ENCODE measurements at places on chromosomes 13 and 19.

DNA sequence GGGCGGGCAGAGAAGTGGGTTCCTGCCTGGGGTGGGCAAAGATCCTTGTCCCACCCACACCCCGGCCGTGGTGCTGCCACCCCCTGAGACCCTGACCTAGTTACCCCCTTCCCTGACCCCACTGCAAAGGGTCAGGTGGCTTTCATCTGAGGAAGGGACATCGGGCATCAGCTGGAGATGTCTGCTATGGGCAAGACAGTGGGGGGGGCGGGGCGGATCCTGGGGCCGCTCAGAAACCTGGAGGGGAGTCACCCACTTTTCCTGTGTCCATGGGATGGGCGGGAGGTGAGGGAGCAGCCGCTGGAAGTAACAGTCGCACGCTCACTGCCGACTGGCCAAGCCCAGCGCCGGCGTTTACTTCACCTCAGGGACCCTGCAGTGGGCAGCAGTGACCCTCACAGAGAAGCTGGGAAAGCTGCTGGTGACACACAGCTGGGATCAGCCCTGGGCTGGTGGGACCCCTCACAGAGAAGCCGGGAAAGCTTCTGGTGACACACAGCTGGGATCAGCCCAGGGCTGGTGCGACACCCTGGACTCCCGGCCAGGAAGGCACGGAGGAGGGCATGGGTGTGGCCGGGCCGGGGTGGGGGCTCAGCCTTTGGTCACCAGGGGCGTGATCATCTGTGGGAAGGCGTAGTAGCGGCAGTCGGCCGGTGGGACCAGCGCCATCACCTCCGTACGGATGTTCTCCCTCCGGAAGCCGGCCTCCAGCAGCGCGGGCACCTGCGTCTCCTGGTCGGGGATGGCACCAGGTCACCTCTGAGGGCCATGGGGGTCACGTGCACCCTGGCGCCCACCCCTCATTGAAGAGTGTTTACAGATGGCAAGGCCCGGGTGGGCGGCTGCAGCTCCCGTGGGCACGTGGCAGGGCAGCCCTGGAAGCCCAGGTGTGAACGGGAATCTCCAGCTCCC, 4.3 kb downstream of the GAMT start:
- DNase-seq = no peak

GRCh38 chr13:111561091-111561781, 240.8 kb downstream of the TEX29 start:
- no peak for DNase-seq

DNA sequence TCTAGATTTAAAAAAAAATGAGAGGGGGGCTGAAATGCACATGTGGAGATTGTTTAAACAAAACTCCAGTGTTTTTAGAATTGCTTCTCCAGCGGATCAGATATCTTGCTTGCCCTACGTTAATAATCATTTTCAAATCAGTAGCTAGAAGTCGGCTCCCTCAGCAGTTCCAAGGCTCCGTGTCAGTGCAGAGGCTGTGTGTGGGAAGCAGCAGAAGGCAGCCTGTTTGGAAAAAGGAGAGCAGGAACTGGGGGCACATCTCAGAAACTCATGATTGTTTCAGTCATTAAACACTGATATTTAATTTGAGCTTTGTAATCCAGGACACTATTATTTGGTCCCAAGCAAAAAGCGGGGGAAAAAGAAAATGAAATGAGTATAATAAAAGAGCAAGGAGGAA, 50.9 kb downstream of the SOX21 start:
- DNase-seq = no peak

- no peak for DNase-seq
Measured at GRCh38 chr13:112056739-112057438, 10.1 kb upstream of the SOX1 start.

DNA sequence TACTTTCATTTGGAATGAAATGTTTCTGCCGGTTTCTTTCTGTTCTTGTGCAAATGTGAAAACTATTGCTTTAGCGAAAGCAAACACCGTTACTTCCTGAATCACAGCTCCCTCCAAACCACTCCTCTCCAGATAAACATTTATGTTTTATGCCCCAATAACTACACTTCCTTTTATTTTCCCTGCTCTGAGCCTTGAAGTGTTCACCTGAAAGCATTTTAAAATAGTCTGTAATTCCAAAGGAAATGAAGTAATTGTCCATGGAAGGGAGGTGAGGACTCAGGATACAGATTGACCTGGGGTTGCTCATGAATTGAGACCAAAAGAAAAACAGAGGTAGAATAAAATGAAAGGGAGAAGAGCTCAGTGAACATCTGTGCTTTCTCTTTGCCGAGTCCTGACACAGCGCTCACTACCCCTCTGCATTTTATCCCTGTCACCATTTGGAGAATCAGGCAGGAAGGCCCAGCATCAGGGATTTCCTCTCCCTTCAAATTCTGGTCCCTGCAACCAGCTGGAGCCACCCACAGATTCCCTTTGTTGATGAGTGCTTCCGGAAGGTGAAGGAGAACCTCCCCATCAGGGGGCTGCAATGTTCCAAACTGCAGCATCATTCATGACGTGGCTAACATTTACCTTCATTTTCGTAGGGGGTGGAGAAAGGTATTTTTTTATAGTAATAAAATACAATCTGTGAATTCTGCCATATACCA, 171.9 kb downstream of the ITGBL1 start:
- DNase-seq = no peak

GRCh38 chr13:111239764-111240670, 80.4 kb upstream of the TEX29 start:
- no peak for DNase-seq

- peak; percentile 40 for DNase-seq
Measured at GRCh38 chr13:26051657-26052311, at the start of gene SHISA2. SHISA2 (minus strand) TSS chr13:26052016; CDS start chr13:26050975, 1,041 bp downstream.

DNA sequence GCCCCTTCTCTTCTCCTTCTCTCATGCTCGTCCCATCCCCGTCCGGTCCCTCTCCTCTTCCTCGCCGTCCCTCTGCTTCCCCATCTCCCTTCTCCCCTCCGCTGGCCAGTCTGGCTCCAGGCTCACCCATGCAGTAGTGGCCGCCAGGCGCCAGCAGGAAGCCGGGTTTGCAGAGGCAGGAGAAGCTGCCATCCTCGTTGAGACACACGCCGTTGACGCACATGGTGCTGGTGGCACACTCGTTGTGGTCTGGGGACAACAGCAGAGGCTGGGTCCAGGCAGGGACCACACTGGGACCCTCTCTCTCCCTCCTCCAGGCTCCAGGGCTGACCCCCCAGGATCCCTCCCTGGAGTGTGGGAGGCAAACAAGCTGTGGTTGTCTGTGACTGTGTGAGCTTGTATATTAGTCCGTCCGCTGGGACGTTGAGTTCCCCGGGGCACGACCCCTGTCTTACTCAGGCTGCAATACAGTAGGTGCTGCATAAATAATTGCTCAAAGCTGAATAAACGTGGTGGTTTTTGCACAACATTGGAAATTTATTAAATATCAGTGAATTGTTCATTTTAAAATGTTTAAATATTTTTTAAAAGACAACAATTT, 16.4 kb downstream of the FBN3 start:
- no peak for DNase-seq

DNA sequence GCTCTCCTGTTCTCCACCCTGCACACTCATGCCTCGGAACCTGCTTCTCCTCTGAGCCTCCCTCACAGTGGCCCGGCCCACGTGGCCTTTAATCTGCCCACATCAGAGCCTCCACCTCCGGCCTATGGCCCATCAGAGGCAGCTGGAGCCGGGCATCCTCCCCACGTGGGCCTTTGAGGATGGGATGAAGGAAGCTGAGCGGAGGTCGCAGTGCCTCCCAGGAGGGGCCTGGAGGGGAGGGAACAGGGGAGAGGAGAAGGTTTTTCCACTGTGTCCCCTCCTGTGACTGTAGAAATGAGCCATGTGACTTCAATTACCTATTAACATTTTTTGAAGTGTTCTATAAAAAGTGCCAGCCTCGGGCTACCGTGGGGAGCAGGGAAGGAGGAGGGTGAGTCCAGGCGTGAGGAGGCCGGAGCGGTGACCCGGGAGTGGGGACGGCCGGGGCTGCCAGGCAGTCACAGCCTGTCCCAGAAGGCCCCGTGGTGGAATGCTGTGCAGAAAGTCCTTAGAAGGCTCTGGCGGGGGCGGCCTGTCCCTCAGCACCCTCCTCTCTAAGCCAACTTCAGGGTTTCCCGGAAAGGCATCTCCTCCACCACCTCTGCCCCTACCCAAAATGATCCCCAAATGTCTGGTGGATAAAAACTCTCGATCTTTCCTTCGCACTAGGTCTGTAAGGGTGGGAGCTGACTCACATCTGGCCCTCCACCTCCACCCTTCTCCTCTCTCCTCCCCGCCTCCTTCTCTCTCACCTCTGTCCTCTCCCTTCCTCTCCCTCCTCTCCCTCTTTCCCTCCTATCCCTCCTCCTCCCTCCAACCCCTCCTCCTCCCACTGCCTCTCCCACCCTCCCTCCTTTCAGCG, 24.8 kb upstream of the SLC1A5 start:
- DNase-seq = no peak

DNA sequence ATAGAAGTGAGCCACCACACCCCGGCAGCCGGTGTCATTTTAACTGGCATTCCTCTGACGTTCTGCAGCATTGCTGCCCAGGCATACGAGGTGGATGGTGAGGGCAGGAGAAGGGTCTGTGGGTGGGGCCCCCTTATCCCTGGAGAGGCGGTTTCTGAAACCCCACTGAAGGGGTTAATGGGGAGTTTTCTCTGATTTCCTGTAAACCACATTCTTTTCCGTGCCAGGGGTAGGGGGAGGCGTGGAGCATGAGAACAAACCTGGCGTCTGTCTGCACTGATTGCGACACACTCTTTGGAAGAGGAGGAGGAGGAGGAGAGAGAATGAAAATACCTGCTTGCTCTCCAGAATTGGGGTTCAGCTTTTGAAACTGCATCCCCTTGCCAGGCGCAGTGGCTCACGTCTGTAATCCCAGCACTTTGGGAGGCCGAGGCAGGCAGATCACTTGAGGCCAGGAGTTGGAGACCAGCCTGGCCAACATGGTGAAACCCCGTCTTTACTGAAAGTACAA, 2.7 kb upstream of the C3 start:
- DNase-seq = no peak

DNA sequence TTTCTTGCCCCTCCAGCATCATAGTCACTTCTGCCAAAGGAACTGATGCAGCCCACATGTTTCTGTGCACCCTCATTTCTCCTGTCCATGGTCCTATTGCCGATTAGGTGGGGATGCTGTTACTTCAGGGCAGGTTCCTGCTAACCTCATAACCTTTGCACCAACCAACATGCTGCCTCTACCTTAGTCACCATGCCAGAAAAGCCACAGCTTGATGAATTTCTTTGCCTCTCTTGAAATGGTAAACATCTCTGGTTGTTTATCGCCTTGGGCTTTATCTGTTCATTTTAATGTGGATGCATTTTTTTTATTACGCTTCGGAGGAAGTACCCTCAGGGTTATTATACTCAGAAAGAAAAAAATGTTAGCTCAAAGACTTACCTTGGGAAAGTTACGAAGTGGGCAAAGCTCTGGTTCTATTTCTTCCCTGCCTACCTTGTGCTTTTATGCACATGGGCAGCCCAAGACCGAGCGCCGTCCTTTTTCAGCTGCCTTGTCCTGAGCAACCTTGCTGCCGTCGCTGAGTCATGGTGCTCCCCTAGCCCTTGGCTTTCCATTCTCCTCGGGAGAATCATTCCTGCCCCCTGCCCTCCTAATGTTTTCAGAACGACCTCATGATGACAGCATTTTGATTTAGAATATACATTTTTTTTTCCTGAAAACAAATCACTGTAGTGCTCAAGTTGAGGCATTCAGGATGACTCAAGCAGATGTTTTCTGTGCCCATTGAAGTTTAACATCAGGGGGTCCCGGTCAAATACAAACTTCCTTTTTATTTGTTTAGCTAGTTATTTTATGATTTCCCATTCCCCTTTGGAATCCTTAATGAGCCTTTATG, 280.0 kb downstream of the SHISA2 start:
- DNase-seq = no peak

GRCh38 chr13:52012512-52012836, 276 bp downstream of the ALG11 start:
- no peak for DNase-seq

DNA sequence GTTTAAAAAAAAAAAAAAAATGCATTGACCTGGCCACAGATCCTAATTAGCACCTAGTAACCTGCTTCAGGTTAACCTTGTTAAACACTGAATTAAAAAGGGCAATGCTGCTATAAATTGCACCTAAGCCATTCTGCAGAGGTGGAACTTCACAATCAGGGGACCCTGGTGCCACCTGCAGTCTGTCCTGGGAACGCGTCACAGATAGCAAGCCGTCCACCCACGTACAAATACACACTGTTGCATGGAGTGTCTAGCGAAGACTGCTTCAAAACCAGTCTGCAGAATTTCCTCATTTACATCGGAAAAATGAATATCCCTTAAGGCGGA, 169.3 kb downstream of the COL4A1 start:
- no peak for DNase-seq

- DNase-seq = no peak
Measured at GRCh38 chr13:41565216-41565615, 107.9 kb downstream of the RGCC start.

DNA sequence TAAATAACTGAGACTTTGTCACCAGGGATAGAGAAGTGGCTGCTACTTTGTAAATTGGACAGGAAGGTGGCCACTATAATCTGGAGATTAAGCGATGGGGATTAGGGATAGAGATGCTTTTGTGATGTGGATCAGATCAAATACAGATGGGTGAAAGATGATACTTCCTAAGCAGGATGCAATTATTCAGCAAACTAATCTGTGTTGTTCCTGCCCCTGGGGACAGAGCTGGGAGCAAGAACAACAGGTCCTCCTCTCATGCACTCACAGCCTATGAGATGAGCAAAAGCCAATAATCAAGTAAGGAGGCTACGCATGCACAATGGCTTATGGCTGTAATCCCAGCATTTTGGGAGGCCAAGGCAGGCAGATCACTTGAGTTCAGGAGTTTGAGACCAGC, 4.6 kb downstream of the RGL3 start:
- no peak for DNase-seq

DNA sequence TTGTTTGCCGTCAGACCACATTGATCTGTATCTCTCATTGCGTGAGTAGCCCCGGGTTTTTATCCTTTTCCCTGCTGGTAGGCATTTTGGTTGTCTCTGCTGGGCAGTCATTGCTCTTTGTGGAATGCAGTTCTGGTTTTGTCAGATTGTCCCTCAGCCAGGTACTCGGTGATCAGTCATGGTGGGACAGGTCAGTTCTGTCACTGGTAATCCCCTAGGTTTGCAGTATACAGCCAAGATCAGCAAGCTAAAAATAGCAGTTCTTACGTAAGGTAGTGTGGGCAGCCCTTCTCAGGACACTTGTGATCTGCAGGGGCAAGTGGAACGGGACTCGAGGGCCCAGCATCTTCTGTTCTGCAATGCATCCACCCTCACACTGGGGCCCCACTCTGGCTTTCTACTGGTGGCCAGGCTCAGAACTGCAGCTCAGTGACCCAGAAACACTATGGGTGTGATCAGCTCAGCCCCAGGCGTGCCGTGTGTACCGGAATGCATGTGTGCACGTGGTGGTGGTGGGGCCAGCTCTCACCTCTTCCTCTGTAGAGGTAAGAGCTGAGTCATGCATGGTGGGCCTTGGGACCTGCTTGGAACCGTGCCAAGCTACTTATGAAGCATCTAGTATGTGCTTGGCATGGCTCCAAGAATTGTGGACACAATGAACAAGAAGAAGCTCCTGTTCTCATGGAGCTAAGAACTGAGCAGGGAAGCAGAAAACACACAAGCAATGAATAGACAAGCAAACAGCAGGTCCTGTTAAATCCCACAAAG, 6.3 kb downstream of the PLEKHF1 start:
- DNase-seq = peak; percentile 73

GRCh38 chr13:101325423-101325822, 90.9 kb downstream of the NALCN start:
- DNase-seq = no peak

Data from stimulated activated naive CD4-positive, alpha-beta T cell (primary cell).